ENCODE measurements at places on chromosomes 3 and 15. TPM values are rescaled to one million over a fixed set of nuclear protein-coding genes. Genes with fewer than 3 reads are reported as not detected.

The DLL4 gene
- total RNA-seq, result 0.94 TPM

The GNB5 gene
- 41.4 TPM for total RNA-seq

DNA sequence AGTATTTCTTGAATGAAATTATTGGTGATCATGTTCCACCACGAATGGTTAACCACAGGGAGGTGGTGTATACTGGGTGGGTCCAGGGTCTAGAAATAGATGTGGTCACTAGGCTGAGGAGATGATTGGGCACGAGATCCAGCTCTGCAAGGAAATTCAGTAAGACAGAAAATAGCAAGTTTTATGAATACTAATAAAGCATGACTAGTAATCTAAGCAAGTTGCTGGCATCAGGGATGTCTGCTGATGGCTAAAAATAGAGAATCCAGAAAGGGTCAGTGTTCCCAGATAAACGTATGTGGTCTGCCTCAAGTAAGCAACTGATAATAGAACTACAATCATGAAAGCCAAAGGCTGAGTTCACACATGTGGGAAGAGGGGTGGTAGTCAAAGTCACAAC, 108.3 kb upstream of the FRMD4B start:
- DNase-seq, result no peak

- DNase-seq, result no peak
These were observed 21.9 kb downstream of the PLCL2 start for GRCh38 chr3:16906682-16907081.

DNA sequence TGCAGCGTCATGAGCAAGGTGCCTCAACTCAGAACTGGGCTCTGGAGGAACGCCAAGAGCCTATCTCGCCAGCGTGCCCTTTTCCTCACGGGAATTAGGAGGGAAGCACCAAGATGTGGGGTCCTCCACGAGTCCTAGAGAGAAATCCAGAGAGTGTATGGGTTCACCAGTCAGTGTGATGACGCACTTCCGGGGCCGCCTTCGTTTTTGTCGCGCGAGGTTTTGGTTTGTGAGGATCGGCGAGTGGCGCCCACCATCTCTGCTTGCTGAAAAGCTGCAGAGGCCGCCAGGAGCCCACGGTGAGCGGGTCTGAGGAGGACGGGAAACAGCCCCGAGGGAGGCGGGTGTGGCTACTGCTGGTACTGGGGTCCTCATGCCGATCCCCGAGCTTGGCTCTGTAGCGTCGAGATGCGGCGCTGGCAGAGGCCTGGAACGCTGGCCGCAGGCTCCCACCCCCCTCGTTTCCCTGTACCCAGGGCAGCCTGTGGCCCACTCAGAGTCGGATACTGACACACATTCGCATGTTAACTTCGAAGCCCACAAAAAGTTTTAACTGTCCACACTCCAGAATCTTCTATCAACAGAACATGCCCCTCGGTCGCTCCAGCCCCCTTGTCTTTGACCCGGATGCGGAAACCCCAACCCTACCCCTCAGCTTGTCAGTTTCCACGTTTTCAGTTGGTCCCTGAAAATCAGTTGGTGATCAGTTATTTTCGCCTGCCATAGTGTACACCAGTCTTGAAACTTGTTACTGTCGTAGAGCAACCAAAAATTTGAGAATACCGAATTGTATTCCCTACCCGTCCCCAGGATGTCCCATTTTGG, 30.4 kb downstream of the ZNF662 start:
- DNase-seq, result no peak

GRCh38 chr3:180264479-180264878, 227.7 kb upstream of the PEX5L start:
- DNase-seq, result no peak

DNA sequence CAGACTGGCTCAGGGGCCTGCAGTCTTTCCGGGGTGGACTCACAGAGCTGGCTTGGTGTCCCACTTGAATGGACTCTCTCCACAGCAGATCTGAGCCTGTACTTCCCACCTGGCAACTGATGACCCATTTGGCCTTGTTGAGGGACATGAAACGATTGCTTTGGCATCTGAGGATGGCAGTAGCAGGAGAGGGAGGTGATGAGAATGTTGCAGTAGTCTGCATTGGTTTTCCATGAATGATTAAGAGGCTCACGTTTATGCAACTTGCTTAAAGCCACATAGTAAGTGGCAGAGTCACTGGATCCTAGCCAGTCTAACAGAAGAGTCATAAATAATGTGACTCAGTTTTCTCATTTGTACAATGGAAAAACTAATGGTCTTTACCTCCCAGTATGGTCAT, 21.9 kb downstream of the IL20RB start:
- DNase-seq, result no peak

GRCh38 chr15:54277834-54278233, 299.6 kb downstream of the UNC13C start:
- DNase-seq, result no peak

GRCh38 chr3:168251371-168251770, 155.6 kb upstream of the GOLIM4 start:
- DNase-seq, result no peak

GRCh38 chr3:14757153-14757700, 61.5 kb upstream of the FGD5 start:
- no peak for DNase-seq
